ENCODE measurements at places on chromosomes 7 and 10. TPM values are rescaled to one million over a fixed set of nuclear protein-coding genes. Genes with fewer than 3 reads are reported as not detected.

Gene SLC29A3
- polyA plus RNA-seq: 9.0 TPM

Gene FAM13C
- not detected for polyA plus RNA-seq

Gene CCL24
- polyA plus RNA-seq: not detected

Gene HTR5A
- not detected for polyA plus RNA-seq

Gene SP8
- polyA plus RNA-seq: not detected

Gene MRC1
- not detected for polyA plus RNA-seq

Gene CYP3A7
- polyA plus RNA-seq: not detected

Gene PNLIP
- not detected for polyA plus RNA-seq

Gene ZCWPW1
- 12.1 TPM for polyA plus RNA-seq

Gene SUN3
- polyA plus RNA-seq: not detected

Gene COBL
- polyA plus RNA-seq: not detected

Gene TBATA
- polyA plus RNA-seq: not detected

Gene CYP3A5
- 0.16 TPM for polyA plus RNA-seq

All from IgD-negative memory B cell (primary cell).